ENCODE measurements at places on chromosomes 1 and 21. TPM values are rescaled to one million over a fixed set of nuclear protein-coding genes. Genes with fewer than 3 reads are reported as not detected.

GRCh38 chr1:209057083-209057482, 526.4 kb upstream of the CAMK1G start:
- DNase-seq = no peak

- no peak for DNase-seq
Measured at GRCh38 chr21:15250384-15250783, 185.6 kb upstream of the NRIP1 start.

- DNase-seq = no peak
Measured at GRCh38 chr1:69535490-69535889, 32.2 kb upstream of the LRRC7 start.

SPATA17 gene
- total RNA-seq = 1.3 TPM

SMIM11 gene
- 11.6 TPM for total RNA-seq

CTNNBIP1 gene
- 39.0 TPM for total RNA-seq

NPHS2 gene
- total RNA-seq = not detected

GRCh38 chr21:31865429-31865970, 7.3 kb upstream of the HUNK start:
- DNase-seq = no peak

DNA sequence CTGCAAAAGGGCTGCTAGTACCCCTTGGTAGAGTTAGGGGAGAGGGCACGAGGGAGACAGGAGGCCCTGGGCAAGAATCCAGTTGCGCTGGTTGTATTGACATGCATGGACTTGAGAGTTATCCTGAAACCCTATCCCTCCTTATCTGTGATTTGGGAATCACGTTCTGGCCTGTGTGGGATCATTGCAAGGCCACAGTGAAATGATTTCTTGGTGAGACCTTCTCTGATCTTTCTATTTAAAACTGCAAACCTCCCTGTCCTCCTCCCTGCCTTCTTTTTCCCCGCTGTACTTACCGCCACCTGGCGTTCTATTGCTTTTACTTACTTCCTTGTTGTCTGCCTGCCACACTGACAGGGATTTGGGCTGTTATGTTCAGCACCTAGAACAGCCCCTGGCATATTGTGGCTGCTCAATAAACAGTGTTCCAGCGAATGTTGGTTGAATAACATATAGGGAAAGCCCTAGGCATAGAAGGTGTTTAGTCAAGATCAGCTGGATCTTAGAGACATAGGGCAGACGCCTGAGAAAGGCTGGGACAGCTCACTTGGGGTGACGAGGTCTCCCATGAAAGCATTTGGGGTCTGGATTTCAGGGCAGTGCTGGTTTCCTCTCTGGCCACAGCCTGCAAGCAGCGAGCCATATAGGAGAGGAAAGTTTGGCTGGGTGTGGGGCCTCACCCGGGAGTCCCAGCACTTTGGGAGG, 25.6 kb downstream of the ALPL start:
- DNase-seq = no peak

GRCh38 chr1:161498646-161499045, 6.6 kb upstream of the FCGR2A start:
- no peak for DNase-seq

DNA sequence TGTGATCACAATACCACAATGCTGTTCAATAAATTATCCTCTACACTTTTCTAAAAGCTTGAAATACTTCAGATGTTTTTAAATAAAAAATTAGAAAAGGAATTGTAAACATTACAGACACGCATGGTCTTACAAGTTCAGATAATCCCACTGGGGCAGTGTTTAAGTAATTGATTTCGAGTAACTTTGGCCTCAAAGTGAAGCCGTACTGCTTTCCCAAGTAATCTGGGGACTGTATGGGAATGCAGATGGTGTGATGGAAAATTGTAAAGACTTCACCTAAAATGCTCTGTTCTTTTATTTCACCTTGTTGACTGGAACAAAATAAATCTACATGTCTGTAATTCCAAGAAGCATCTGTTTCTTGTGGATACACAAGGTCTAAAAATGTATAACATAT, 401.7 kb upstream of the LYPLAL1 start:
- DNase-seq = no peak

DNA sequence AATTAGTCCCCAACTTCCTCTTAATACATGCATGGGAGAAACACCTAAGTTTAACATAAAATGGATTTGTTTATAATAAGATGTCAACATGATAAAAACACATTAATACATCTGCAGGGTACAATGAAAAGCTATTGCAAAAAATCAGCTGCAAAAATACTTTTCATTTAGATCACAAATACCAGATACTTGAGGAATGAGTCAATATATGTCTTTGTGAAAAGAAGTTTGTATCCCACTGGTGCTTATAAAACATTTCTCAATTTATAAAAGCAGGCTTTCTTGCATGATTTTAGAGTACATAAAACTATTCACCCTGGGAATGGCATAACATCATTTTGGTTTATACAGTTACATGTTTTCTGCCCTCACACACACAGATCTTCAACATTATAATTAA, 18.6 kb upstream of the PRKAA2 start:
- no peak for DNase-seq

- no peak for DNase-seq
Measured at GRCh38 chr21:28229814-28230213, 762.9 kb downstream of the LTN1 start.

PGLYRP4 gene
- not detected for total RNA-seq

- no peak for DNase-seq
Measured at GRCh38 chr1:174988986-174989385, 10.8 kb upstream of the CACYBP start.

SUSD4 gene
- total RNA-seq = 44.3 TPM

DNA sequence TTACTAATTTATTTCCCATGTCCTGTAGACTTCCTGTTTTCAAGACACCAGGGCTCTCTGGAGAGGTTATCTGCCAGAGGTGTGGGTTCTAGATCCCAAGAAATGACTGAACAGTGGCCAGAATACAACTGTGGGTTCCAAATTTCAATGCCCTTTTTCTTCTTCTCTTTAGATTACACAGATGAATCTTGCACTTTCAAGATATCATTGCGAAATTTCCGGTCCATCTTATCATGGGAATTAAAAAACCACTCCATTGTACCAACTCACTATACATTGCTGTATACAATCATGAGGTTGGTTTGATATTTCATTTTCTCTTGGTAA, 15.0 kb downstream of the IFNAR2 start:
- DNase-seq = no peak

DNA sequence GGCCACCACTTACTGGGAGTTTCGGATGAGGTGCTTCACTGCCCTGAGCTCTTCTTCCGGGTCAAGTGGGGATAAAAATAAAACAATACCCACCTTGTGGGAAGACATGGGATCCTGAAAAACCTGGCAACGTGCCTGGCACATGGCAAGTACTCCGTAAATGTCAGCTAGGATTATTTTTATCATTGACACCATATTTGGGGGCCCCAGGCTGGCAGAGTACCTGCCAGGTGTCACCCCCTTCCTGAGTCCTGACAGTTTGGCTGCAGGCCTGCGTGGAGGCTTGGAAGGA, 9.2 kb upstream of the EPHA2 start:
- peak; percentile 69 for DNase-seq

CACNA1S gene
- 0.06 TPM for total RNA-seq

Measured in right cardiac atrium (tissue), 5 donors.